DMS79 (cell line): ENCODE measurements at places on chromosomes 5 and 9.

DNA sequence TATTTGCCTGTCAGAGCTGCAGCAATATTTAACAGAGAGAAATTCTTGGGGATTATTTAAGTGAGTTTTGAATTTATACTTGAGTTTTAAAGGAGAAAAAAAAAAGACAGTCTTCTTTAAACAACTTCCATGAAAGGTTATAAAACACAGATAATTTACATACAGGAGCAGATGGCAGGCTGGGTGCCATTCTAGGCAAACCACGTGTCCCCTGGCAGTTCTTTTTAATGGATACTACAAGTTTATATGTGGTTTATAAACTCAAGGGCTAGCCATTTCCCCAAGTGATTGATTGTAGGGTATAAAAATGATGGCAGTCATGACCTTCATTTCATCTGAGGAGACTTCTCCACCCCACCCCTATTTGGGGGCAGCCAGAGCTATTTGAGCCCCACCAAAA, 166.6 kb downstream of the FSTL4 start:
- DNase-seq = no peak

- no peak for DNase-seq
Observed at GRCh38 chr5:168978015-168978414, 322.9 kb downstream of the SLIT3 start.

GRCh38 chr5:159616952-159617351, 286.7 kb upstream of the IL12B start:
- DNase-seq = no peak

- DNase-seq = no peak
Observed at GRCh38 chr9:9631284-9631683, 981.5 kb downstream of the PTPRD start.

DNA sequence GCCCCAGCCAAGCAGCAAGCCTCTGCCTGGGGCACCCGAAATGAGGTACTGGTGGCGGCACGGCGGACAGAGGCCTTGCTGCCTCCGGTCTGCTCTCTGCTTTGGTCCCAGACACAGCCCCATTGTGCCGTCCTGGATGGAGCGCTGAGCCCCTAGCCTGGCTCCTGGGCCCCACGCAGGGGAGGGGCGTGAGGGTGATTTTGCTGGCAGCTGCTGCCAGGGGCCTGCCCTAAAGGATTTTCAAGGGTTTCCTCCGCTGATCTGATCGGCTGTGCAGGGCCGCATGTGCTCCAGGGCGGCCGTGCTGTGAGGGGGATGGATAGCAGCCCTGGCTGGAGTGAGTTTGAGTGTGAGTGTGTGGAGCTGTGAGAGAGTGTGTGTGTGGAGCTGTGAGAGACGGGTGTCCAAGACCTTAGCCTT, 1.3 kb downstream of the GPSM1 start:
- no peak for DNase-seq

DNA sequence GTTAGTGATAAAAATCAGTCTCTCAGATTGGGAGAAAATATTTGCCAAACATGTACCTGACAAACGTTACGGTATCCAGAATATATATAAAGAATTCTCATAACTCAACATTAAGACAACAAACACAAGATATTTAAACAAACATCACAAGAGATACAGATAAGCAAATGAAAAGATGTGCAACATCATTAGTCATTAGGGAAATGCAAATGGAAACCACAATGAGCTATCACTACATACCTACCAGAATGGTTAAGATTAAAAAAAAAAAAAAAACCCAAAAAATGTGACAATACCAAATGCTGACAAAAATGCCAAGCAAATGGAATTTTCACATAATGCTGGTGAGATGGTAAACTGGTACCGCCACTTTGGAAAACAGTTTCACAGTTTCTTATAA, 15.4 kb downstream of the CERT1 start:
- DNase-seq = no peak
